ENCODE measurements at places on chromosomes 11 and 22.

DNA sequence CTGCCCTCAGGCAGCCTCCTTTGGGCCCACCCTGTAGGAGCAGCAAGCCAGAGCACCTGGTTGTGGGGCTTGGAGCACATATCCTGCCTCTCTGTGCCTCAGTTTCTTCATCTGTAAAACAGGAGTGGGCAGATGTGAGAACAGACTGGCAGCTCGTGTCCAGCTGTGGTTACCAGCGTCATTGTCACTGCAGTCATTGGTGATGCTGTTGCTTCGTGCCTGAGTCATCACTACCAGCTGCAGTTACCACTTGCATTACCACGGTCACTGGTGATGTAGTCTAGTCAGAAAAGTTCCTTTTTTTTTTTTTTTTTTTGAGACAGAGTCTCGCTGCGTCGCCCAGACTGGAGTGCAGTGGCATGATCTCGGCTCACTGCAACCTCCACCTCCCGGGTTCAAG lies 20.4 kb downstream of the RSPH14 start:
- DNase-seq = no peak

DNA sequence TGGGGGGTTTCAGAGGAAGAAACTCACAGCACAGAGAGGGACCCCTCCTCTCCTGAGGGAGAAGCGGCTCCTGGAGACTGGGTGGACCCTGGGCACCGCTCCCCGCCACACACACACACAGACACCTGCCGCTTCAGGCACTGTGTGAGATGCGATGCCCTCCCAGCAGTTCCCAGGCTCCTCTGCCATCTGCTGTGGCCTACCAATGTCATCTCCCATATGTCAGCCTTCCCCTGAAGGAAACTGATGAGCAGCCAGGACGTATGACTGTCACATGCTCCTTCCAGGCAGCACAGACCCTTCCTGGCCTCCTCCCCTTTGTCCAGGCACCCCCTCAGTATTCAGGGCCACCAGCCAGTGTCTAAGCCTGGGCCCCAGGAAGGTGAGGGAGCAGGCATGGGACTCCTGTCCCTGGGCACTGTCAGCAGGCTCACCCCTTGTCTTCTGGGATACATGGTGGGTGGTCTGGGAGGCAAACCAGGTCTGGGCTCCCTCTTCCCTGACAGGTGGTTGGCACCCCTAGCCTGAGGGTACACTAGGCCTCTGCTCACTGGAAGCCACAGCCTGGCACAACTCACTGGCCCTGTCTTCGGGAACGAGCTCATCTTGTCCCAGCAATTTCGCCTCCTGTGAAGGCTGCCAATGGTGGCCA lies 11.8 kb upstream of the BCR start:
- DNase-seq = no peak

DNA sequence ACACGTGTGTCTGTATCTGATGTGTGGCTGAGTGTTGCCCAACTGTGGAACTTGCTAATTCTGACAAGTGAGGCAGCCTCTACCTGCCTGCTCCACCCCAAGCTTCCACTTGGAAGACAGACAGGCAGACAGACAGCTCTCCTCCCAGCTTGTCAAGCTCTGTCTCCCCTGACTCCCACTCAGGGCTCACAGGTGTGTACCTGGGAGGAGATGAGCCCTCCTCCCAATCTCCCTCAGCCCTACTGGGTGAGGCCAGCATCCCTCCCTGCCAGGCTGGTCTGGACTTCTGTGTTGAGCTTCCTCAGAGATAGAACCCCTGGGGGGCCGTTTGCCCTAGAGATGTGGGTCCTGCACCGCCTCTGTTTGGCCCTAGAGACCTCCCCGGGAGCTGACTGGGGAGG lies 1.0 kb upstream of the CHRM1 start:
- DNase-seq = no peak

DNA sequence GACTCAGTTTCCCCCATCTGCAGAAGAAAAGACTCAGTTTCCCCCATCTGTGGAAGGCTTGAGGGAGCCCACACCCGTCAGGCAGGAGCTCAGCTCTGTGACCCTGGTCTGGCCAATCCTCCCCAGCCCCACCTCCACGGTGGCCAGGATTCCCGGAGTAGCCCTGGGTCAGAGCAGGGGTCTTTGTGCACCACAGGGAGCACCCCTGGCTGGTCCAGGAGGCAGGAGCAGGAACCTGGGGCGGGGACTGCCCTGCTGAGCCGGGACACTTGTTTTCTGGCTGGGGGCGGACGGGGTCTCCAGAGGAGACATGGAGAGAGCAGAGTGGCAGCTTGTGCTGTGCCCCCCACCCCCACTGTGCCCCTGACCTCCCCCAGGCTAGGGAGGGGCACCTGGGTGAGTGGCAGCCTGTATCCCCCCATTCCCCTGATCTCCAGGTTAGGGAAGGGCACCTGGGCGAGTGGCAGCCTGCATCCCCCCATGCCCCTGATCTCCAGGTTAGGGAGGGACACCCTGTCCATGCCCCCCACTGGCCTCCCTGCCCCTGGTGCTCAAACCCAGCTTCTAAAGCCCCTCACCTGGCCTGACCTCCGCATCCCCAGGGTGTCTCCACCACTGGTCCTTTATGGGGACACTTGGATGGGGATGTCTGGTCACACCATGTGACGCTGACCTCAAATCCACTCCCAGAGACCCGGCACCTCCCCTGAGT lies 18.8 kb downstream of the IL17REL start:
- DNase-seq = no peak

DNA sequence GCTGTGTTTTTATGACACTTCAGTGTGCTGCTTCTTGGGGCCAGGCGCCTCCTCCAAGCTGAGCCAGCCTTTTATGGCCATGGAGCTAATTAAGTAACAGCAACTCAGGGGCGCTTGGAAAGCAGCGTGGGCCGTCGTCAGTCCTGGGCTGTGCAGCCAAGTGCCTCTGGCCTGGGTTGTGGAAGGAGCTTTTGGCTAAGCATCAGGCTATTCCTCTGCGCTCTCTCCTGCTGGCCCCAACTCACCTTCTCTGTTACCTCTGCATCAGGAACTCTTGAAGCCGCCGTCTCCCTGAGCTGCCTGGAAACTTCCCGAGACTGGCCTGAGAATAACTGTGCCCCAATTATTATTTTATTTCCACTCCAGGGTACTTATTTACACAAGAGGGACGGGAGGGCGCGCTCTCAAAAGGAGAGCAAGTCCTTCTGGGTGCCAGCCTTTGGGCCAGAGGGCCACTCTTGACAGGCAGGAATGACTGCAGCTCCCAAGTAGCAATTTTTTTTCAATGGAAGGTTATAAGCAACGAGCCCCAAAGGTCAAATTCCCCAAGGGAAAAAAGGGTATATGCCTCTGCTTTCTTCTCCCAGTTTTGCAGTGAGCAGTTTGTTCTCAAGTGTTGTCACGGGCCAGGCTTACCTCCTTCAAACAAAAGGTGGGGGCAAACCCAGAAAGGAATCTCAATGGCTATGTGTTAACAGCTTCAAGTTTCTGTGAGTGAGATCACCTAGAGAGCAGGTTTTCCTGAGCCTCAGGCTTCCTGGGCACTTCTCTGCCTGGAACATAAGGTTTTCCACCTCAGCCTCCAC lies 38.5 kb upstream of the NAV2 start:
- DNase-seq = no peak

- DNase-seq = no peak
Measured at GRCh38 chr22:39266398-39267030, 21.7 kb upstream of the PDGFB start.

DNA sequence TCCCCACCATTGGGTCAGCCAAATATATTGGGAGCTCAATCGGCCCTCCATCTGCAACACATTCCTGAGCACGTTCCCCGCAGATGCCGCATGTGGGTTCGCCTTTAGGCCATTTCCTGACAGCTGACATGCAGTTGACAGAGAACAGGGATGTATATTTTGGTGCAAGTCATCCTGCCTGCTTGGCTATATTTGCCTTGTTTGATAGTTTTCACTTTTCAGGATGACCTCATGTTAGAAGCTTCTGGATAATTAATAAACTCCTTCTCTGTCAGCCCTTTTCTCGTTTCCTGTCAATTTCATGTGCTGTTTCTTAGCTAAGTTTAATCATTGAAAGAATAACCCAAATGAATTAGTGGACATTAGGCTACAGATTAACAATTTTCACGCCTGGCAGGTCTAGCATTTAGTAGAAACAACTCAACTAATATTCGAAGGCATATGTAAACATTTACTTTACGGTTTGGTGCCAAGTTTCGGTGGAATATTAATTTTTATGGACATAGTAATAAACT lies 105.8 kb upstream of the SLC5A12 start:
- no peak for DNase-seq

- DNase-seq = no peak
Measured at GRCh38 chr11:70528046-70528793, 129.9 kb downstream of the CTTN start.

DNA sequence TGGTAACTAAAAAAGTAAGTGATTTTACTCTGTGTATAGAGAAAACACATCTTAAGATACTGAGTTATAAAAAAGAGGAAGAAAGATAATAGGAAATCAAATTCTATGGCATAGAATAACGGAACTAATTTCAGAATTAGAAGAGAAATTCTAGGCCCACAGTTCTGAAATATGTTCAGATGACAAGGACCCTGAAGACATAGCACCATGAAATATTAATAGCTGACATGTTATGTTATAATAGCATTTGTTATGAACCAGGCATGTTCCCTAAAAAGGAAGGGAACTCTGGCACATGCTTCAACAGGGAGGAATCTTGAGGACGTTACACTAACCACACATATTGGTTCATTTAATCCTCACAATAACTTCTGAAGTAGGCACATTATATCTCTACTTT lies 32.7 kb downstream of the PRDM10 start:
- DNase-seq = no peak

DNA sequence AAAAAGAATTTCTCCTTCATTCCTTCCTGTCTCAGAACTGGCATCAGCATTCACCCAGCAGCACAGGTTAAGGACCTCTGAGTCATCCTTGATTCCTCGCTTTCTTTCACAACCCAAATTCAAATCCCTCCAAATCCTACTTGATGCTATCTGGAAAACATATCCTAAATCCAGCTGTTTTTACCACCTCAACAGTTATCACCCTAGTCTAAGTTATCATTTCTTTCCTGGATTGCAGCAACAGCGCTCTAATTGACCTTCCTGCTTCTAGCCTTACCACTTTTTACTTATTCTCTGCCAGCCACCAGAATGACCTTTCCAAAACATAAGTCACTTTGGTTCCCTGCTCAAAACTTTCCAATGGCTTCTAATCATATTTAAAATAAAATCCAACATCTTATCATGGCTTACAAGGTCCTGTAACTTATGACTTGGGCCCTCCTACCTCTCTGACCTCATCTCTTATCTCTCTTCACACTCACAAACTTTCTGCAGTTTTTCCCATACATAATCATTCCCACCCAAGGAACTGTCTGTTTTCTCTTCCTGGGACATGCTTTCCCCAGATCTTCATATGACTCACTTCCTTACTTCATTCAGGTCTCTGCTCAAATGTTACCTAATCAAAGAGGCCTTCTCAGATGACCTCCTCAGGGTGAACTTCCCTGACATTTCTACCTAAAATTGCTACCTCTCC lies 119.4 kb downstream of the TTC28 start:
- no peak for DNase-seq

DNA sequence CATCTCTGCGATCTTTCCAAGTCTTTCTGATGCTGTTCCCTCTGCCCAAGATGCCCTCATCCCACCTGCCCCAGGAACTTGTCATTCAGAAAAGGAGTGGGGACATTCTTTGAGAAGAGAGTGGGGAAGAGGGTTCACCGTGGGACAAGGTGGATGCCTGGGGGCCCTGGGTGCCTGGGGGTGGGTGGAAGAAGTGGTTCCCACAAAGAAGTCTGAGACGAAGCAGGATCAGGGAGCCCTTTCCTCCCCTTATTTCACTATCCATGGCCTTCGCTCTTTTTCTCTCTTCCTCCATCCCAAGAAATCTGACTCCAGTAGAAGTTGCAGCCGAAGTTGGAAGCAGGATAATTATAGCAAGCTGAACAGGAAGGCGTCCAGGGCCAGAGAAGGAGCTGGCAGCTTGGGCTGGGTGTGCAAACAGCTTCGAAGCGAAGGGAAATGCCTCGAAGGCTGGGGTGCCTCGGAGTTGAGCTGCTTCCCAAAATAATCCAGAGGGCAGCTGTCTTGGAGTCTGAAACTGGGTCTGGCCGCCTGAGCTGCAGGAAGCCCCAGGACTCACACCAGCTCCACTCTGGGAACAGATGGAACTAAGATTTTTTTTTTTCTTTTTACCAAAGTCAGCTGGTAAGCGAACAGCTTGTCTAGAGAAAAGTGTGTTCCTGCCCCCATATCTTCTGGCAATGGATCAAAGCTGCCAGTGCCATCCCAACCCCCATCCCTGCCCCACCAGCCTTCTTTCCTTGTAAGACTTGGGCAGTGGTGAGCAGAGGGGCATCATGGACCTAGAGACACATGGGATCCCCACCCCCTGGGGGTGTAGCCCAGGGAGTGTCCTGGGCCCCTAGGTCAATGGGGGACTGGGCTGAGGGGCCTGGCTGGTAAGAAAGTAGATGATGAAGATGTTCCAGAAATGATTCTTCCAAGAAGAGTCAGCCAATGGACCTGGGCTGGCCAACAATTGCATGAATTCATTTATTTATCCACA lies 31.5 kb downstream of the PARVG start:
- DNase-seq = no peak

DNA sequence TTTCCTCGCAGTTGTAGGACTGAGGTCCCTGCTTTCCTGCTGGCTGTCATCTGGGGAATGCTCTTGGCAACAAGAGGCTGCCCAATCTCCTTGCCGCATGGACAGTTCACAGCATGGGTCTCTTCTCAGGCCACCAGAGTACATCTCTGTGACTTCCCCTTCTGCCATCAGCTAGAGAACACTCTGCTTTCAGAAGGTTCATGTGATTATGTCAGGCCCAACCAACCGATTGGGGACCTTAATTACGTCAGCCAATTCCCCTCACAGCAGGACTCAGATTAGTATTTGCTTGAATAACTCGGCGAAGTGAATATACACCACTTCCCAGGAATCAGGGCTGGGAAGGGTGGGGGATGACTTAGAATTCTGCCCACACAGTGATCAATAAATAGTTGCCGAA lies 61.9 kb upstream of the CSNK2A3 start:
- no peak for DNase-seq

DNA sequence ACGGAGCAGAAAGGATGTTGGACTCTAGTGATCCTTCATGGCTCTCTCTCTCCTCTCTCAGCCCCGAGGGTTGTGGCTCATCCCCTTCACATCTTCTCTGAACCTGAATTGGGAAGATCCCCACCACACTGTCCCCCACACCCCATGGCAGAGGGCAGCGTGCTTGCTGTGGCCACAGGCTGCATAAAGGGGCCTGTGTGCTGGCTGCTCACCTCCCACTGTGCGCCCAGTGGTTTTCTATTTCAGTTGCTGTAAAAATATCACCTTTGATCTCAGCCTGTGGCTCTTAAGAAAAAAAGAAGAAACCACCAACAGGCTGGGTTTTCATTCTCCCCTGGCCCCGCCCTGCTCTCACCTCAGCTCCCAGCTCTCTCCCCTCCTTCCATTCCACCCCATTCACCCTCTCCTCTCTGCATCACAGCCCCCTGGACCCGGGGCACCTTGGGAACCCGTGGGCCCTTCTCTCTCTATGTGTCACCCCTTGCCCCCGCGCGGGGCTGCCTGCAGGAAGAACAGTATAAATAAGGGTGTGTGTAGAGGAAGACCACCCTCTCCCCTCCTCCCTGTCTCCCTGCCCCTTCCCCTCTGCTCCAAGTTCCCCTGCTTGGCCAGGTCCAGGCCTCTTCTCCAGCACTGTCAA lies 25.8 kb upstream of the WNT11 start:
- DNase-seq = no peak

Data from stimulated activated CD4-positive, alpha-beta T cell treated with anti-CD3 and anti-CD28 coated beads, Interleukin-15, amount 100 ng/mL, for 1 hour (primary cell).